Activated CD4-positive, alpha-beta T cell treated with anti-CD3 and anti-CD28 coated beads for 1 hour (primary cell): ENCODE measurements at places on chromosomes 11 and 22.

DNA sequence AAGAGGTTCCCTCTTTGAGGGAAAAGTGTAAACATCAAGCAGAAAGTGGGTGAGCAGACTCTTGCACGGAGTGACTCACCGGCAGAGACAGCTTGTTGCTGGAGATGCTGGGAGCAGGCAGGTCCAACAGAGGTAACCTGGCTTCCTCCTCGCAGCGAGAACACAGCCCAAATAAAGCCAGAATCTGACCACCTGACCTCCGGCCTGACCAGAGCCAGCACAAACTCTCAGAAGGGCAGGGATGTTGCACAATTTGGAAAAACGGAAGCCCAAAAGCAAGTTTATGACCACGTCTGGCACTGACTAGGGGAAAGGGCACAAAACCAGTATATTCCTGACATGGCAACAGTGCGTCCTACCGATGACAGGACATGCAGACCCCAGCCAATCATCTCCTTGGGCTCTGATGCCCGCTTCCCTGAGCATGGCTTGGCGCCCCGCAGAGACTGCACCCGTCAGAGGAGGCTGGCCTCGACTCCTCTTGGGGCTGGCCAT is 5.4 kb downstream of the SMCO4 start:
- no peak for DNase-seq

DNA sequence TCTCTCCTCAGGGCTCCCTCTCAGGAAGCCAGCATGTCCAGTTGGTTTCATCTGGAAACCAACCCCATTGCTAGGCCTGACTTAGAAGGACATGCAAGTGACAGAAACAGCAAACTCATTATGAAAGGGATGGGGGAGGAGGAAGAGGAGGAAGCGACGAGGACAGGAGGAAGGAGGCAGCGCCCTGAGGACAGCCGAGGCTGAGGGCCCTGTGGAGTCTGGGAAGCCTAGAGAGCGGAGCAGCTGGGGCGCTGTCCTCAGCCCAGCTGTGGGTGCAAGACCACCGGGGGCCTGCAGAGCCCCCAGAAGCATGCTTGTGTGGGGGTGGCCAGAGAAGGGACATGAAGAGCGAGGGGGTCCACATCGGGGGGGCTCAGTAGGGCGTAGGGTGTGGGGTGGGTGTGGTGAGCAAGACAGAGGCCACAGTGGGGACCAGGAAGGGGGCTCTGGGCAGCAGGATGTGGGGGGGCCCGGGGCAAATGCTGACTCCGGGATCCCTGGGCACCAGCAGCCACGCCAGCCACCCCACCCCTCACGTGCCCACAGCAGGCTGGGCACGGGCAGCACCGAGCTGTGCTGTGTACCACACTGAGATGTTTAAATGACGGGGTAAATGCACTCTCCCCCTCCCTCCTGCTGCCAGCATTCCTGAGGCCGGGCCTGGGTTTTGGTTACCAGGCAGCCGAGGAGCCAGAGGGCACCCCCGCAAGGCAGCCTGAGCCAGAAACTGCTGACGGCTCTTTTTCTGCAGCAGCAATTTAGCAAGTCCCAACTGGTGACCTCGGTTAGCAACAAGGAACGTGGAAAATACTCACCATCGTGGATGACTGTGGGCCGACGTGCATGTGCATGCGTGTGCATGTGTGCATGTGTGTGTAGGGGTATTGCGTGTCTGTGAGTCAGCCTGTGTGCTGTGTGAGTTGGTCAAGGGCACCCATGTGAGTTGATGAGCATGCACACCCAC is 82.7 kb upstream of the LINC01488 start:
- no peak for DNase-seq

DNA sequence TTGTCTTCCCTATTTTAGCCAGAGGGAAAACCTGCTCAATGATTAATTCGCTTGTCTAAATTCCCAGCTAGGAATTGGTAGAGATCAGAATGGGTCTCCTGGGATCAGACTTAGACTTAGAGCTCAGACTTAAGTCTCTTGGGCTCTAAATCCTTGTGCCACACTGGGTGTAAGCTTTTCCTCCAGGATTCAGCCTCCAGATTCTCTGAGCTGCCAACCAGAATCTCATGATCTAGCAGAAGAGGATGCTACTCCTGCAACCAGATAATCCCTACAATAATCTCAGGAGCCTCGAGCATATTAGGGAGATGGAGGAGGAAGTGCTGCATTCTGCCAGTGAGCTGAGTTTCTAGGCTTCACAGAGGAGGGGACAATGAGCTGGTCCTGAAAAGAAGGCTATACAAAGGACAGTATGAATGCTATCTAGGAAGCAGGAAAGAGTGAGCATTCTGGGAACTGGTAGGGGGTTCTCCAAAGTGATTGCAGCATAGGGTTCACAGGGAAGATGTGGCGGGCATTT is 211.6 kb upstream of the SESN3 start:
- DNase-seq = no peak

DNA sequence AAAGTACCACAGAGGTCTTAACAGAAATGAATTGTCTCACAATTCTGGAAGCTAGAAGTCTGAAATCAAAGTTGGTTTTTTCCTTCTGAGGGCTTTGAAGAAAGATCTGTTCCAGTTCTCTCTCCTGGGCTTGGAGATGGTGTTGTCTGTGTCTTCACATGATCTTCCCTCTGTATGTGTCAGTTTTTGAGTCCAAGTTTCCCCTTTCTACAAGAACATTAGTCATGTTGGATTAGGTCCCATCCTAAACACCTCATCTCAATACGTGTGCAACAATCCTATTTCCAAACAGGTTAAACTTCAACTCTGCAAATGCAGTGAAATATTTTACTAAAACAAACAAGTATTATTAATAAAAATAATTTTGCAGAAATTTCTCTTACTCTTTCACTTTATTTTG is 3.1 kb upstream of the PTS start:
- DNase-seq = no peak

DNA sequence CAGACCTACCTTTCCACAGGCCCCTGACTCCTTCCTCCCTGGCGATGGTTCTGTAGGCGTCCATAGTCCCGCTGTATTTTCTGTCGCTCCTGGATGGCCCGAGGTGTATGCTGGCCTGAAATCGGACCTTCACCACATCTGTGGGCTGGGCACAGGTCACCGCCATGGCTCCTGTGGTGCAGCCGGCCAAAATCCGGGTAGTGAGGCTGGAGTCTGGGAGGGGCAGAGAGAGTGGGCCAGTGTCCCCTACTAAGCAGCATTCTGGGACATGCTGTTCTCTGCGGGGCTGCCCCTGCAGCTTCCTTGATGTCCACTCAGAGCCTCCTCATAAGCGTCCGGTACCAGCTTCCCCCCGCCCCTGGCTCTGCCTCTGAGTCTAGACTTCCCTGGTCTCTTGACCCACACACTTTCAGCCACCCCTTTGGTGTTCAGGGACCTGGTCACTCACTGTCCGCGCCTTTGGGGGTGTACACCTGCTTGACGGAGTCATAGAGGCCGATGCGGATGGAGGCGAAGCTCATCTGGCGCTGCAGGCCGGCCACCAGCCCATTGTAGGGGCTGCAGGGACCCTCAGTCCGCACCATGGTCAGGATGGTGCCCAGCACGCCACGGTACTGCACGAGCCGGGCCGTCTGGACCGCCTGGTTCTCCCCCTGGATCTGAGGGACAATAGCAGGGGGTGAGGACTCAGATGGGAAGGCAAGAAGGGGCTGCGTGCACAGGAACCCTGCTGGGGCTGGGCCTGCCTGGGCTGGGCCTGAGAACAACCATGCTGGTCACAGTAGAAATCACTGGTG is 3.0 kb downstream of the UCP3 start:
- no peak for DNase-seq

DNA sequence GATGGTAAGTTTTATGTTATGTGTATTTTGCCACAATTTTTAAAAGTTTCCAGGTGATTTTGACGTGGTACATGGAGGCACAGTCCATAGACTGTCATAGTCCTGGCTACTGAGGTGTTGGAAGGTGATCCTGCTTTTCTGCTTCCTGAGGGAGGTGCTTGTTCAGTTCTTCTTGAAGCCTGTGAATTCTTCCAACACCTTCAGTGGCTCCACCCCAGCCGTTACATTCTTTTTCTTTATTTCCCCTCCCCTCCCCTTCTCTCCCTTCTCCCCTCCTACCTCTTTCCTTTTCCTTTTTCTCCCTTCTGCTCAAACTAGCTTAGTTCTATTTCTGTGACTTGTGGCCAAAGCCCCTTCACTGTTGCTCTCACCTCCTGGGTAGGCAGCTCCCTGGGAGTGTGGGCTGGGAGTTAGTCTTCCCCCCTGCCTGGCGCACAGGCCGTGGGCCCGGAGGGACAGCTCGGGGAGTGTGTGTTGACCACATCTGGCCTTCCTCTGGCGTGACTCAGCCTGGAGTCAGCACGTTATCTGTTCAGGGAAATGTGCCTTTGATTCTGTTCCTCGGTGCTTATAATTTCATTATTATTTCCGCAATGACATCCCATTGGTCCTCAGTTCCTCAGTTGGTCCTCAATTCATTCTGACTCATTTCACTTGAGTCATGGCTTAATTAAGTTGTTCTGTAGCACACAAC is 566.2 kb downstream of the TBC1D22A start:
- no peak for DNase-seq

DNA sequence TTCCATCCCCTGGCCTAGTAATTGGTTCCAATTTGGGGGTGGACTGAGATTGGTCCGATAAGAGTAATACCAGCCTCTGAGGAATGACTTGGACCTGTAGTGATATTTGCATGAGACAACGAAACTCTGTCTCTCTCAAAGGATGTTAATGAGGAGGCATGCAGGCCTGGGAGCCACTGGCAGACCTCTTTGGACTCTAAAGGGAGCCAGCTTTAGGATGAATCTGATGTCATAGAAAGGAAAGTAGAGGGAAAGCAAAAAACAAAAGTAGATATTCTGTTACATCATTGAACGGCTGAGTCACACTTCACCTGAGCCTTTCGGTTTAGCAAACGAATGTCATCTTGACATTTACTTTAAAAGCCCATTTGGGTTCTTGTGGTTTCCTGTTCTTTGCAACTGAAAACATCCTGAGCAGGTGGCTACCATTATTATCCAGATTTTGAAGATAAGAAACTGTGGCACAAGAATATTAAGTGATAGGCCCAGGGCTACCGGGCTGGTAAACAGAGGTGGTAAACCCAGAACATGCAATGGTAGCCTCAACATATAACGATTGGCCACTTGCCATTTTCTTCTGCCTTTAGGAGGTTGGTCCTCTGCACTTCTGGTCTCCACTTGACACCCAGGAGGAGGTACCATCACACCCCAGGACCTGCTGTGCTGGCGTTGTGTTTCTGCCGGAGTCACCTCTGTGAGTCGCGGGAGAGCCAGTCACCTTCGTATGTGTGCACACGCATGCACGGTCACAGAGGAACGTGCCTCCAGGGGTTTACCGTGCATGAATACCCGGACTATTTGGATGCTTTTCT is 42.7 kb downstream of the RTL6 start:
- DNase-seq = no peak

DNA sequence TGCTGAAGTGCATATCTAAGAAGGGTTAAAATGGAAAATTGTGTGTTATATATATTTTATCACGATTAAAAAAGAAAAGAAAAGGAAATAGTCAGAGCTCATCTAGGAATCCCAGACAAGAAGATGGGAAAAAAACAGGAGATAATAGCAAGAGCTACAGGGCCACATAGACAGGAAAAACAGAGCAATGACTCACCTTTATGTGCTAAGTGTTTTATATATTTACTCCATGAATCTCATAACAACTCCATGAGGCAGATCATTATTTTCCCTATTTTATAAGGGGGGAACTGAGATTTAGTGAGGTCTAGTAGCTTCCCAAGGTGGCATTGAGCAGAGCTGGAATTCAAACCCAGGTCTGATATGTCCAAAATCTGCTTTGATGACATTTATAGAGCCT is 18.1 kb upstream of the ELF5 start:
- no peak for DNase-seq

DNA sequence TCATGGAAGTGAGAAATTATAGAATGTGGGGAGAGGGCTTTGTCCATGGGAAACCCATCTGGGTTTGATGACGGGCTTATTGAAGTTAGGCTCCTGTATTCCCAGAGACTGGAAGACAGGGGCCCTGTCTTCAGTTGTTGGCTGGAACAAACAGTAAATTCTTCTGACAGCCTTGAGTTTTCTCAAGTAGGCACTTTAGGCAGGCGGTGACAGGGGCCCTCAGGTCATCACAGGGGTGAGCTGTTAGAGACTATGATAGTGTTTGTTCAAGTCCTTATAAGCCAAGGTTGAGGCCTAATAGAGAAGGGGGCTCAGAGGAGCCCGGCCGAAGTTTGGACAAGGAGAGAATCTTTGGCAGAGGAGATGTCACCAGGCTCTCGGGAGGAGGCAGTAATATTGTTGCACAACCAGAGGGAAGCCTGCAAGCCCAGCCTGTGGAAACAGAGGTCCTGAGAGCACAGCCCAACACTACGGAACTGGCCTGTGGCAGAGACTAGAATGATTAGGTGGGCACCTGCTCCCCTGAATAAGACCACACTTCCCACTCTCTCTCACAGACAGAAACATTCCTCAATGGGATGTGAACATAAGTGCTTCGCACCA is 20.2 kb upstream of the IL17RA start:
- DNase-seq = no peak

DNA sequence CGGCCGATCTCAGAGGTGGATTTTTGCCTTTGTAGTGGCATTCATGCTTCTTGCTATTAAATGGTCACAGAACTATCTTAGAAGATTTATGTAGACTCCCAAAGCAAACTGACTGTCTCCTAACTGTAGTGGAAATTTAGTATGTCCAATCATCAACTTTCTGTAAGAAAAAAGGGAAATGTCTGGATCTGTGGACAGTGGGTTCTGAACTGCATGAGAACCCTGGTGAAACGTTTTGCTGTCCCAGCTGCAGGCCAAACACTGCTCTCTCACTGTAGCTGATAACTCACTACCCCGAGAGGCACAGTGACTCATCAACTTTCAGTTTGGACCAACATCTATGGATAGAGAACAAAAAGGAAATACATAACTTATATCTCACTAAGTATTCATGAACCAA is 387.1 kb downstream of the SOX6 start:
- DNase-seq = no peak

DNA sequence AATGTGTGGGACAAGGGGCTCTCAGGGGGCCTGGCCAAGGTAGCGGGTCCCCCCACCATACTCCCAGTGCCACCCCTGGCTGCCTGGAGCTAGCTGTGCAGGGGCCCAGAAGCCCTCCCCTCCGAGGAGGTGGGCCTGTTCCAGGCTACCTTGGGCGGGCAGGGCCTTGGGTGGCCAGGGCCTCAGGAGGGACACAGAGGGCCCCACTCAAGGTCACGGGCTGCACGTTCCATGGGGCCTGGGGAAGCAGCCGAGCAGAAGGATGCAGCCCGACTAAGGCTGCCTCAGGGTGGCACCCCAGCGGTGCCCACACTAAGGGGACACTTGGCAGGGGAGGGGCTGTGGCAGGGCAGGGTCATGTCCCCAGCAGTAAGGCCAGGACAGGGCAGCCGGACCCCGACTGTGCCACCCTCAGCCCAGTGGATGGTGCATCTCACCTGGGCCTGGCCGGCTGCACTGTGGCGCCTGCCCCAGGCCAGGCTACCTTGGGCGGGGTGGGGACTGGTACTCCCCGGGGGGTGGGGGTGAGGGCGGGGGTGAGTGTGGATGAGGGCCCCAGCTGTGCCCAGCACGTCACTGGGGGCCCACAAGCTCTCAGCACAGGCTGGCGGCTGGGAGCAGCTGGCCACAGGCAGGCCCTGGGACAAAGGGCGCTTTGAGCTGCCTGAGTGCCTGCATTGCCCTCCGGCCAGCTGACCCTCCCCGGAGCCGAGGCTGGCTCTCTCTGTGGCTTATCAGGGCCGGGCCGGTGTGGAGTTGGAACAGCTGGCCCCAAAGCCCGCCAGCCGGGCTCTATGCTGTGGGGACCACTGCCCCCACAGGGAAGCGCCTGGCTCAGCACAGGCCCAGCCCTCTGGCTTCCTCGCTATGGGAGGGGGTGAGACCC is 117.1 kb downstream of the KCNQ1 start:
- no peak for DNase-seq

- no peak for DNase-seq
Observed at GRCh38 chr11:134957540-134958335, 545.7 kb upstream of the B3GAT1 start.

GRCh38 chr22:26812731-26813130 is 155.3 kb downstream of the MIAT start:
- no peak for DNase-seq
